NCI-H2081 treated with DMSO at 0.1 percent for 48 hours (cell line): ENCODE measurements at places on chromosomes 12 and 14.

DNA sequence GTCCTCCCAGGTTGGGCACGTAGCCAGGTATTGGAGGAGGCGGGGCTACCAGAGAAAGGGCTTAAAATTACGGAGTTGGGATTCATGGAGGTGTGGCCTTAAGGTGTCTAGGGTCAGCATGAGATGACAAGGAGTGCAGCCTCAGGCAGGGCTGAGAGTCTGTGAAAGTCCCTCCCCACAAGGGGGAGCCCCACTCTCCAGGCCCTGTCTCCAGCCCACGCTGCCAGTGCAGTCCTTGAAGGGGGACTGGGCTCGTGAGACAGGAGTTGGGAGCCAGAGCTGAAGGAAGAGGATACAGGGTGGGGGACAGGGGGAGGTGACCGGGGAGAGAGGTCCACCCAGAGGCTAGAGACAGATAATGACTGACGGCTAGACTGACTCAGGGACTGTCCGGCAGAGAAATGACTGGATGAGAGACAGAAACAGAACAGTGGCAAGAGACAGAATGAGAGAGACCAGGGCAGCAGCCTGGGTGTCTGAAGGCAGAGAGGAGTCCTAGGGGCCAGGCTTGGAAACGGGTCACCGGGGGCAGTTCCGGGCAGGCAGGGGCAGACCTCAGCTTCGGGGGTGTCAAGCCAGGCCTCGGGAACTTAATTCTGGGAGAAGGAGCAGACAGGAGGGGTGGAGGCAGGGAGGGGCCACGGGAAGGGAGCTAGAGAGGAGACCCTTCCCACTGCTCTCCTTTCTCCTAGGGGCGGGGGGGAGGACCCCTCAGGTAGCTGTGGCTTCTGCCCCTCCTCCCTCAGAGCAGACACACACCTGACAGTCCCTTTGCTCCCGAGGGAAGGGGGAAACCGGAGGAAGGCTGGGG, 970 bp downstream of the CDH24 start:
- no peak for DNase-seq

DNA sequence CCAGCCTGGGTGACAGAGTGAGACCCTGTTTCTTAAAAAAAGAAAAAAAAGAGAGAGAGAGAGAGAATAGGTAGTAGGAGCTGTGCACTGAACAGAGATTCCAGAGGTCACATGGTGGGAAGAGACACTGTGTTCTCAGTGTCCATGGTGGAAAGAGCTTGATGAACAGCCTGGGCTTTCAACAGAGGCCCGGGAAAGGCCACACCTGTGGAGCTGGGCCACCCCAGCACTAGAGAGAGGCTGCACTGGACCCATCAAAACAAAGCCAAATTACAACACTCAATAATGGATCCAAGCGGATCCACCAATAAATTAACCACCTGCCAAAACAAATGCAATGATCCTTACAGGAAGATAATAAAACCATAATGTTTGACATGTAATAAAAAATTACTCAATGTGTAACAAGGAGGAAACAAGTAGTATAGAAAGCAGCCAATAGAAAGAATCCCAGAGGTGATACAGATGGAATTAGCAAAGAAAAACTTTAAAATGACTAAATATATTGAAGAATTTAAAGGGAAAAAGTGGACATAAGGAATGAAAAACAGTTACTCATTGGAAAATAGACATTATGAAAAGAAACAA, 44.8 kb upstream of the BCL2L14 start:
- no peak for DNase-seq

DNA sequence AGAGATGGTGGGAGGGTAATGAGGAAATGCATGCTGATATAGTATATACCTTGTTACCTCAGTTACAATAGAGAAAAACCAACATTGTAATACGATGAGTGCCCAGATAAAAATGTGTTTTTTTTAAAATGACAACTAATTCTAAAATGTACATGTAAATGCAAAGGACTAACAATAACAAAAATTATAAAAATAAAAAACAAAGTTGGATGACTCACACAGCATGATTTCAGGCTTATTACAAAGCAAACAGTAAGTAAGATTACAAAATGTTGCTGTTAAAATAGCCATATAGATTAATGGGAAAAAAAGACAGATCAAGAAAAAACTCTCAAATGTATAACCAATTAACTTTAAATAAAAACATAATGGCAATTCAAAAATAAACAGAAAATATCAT, 1099.4 kb downstream of the FSCB start:
- no peak for DNase-seq

- no peak for DNase-seq
Observed at GRCh38 chr12:53207042-53207441, at the start of gene ITGB7. Gene ITGB7, minus strand, starts transcription at chr12:53207251. Its CDS starts 6,808 bp downstream, at chr12:53200443.

- no peak for DNase-seq
Observed at GRCh38 chr14:68967459-68967940, 11.6 kb downstream of the ACTN1 start.

- DNase-seq: no peak
Observed at GRCh38 chr12:132386926-132387497, 57.6 kb upstream of the GALNT9 start.

- no peak for DNase-seq
Observed at GRCh38 chr14:99674064-99674650, 9.9 kb upstream of the CYP46A1 start.

- DNase-seq: no peak
Observed at GRCh38 chr12:94327809-94328208, 131.9 kb downstream of the CEP83 start.

GRCh38 chr12:130622803-130623202, 93.3 kb downstream of the RIMBP2 start:
- DNase-seq: no peak

DNA sequence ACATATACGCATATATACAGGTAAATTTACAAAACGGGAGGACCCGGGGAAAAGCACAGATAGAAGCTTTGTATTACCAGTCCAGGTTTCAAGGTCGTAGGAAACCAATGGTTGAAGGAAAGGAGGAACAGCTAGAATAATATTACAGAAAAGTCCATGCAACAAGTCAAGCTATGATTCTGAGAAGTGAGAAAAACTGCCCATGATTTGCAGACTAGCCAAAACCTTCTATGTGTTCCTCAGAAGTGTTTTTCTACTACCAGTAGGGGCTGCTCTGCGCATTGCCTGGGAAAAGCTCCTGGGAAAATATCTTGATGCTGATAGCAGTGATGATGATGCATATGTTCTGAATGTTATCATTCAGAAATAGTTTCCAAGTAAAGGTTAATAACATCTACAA, 2.2 kb downstream of the PDZRN4 start:
- DNase-seq: no peak

DNA sequence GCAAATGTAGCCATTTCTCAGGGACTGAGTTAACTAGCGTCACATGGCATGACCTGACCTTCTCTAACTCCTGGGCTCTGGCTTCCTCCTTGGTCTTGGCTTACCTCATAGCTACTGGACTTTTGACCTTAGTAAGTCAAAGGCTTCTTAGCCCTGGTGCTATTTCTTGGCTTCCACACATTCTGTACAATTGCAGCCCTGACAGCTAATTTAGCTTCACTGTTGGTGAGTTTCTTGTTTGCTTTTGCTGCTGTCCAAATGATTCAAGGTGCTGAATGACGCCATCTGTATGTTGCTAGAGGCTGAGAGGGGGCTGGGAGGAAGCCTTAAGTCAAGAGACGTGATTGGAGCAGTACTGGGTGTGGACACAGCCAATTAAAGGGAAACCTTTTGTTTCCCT, 202.7 kb downstream of the PRKD1 start:
- DNase-seq: no peak

- no peak for DNase-seq
Observed at GRCh38 chr12:4603421-4603820, 41.4 kb downstream of the DYRK4 start.

- no peak for DNase-seq
Observed at GRCh38 chr12:94240171-94240570, 91.8 kb downstream of the PLXNC1 start.

- DNase-seq: no peak
Observed at GRCh38 chr12:79561401-79562132, 129.2 kb downstream of the PAWR start.

GRCh38 chr12:84732828-84733340, 179.7 kb downstream of the SLC6A15 start:
- DNase-seq: no peak

GRCh38 chr14:77973246-77973645, 173.3 kb downstream of the ADCK1 start:
- DNase-seq: no peak

- no peak for DNase-seq
Observed at GRCh38 chr14:61751475-61751989, 10.7 kb upstream of the SNAPC1 start.

DNA sequence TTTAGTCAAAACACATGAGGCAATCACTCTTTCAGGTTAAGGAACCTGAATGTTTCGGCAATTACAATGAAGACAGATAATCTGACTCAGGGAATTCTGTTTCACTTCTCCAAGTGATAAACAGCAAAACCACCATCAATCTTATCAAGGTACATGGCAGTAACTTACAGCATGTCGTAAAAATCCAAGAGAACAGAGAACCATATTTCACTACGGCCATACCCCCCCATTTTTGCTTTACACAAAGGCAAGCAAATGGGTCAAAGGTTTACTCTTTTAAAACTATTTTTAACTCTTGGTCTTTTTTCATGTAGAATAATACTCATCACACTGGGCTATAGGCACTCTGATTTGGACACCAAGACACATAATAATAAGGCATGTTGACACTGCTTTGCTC, 102.4 kb downstream of the PPM1H start:
- no peak for DNase-seq

GRCh38 chr12:80912901-80913770, 24.6 kb downstream of the LIN7A start:
- no peak for DNase-seq

- DNase-seq: no peak
Observed at GRCh38 chr12:99009654-99010296, 364.7 kb downstream of the APAF1 start.

DNA sequence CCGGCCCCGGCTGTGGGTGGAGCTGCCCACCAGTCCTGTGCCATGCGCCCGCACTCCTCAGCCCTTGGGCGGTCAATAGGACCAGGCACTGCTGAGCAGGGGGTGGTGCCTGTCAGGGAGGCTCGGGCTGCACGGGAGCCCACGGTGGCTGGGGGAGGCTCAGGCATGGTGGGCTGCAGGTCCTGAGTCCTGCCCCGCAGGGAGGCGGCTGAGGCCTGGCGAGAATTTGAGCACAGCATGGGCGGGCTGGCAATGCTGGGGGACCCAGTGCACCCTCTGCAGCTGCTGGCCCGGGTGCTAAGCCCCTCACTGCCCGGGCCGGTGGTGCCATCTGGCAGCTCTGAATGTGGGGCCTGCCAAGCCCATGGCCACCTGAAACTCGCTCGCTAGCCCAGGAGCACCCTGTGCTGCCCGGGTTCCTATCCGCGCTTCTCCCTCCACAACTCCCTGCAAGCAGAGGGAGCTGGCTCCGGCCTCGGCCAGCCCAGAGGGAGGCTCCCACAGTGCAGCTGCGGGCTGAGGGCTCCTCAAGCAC, 1371.1 kb downstream of the FSCB start:
- DNase-seq: no peak

- peak; percentile 64 for DNase-seq
Observed at GRCh38 chr12:40033242-40033630, 72.6 kb downstream of the SLC2A13 start.

DNA sequence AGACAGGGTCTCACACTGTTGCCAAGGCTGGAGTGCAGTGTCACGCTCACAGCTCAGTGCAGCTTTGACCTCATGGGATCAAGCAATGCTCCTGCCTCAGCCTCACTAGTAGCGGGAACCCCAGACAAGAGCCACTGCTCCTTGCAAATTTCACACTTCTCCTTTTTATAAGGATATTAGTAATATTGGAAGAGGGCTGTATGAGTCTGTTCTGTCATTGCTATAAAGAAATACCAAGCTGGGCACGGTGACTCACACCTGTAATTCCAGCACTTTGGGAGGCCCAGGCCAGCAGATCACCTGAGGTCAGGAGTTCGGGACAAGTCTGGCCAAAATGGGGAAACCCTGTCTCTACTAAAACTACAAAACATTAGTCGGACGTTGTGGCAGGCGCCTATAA, 12.9 kb upstream of the ORAI1 start:
- no peak for DNase-seq

GRCh38 chr12:49538510-49539403, at the start of gene KCNH3:
Gene KCNH3, plus strand, starts transcription at chr12:49539030. Its CDS starts 387 bp downstream, at chr12:49539417.
- no peak for DNase-seq

DNA sequence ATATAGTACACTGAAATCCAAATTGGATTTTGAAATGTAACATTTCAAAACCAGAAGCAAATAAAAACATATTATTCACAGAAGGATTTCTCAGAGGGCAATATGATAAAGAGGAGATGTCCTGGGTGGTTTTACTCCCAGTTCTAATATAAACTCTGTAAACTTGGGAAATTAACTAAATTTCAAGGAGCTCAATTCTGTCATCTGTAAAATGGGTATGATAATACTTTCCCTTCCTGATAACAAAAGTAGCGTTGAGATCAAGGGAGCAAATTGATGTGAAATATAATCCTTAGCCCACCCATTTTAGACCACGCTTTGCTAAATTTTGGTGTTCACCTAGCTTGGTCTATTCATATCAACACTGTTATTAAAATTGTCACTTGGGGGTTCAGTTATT, 192.5 kb upstream of the BTG1 start:
- no peak for DNase-seq

DNA sequence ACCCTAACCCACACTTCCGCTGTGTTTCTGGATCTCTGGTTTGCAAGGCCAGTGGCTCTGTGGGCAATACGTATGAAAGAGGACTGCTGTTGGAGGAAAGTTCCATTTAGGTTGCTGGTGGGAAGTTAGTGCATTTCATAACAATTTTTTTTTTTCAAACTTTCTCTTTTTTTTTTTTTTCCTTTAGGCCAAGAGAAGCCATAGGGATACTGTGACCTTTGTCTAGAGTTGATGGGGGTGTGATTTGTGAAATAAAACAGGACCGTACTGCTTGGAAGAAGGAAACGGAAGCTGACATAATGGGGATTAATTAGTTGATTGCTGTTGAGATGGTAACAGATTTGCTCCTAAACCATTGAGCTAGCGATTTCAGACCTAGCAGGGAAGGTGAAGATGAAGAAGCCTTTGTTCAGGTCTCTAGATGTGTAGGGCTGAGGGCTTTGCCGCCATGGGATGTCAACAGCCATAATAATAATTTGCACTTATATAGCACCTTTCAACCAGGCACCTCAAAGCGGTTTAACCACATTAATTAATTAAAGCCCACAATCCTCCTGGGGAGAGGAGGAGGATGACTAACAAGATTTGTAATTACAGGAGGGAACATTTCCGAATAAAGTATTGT, 315.3 kb downstream of the ZFP36L1 start:
- DNase-seq: no peak

GRCh38 chr12:67710582-67710981, 62.0 kb downstream of the DYRK2 start:
- no peak for DNase-seq

- no peak for DNase-seq
Observed at GRCh38 chr12:113762882-113763816, 203.0 kb downstream of the RBM19 start.

DNA sequence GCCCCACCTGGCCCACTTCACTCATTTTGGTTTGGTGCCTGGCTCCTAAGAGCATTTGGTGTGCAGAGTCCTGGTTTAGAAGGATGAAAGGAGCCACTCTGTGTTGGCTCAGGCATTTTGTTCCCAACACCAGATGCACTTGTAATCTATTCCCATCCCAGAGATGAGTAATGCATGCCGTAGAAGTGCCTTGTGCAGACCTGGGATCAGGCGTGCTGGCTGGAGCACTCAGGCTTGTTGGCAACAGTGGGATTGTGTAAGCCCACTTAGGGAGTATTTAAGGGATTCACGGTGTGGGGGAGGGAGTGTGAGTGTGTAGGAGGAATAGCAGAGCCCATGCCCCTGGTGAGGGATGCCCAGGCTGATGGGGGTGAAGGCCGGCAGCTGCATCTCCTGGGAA, 501.5 kb upstream of the TBX3 start:
- no peak for DNase-seq
